ENCODE measurements at places on chromosomes 12 and 14.
A peak's percentile ranks its signal among the peaks of the same experiment; 100 is the strongest.

DNA sequence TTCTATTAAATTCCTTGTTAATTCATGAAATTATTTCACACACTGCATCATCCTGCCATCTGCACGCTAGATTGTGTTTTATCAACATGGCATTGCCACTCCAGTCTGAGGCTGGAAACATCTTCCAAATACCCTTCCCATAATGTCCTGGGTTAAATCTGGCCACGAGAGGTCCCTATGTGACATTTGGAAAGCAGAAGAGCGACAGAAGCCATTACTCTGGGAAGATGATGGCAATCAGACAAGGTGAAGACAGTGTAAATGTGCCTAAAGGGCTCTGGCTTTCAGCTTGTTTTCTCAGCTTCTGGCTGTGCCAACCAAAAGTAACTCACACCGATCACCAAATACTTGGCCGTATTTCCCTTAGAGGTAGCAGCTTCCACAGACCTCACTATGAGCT is 144.8 kb downstream of the CAPZA3 start:
- no peak for DNase-seq

GRCh38 chr12:2555487-2556082 is 239.2 kb upstream of the FKBP4 start:
- no peak for DNase-seq

DNA sequence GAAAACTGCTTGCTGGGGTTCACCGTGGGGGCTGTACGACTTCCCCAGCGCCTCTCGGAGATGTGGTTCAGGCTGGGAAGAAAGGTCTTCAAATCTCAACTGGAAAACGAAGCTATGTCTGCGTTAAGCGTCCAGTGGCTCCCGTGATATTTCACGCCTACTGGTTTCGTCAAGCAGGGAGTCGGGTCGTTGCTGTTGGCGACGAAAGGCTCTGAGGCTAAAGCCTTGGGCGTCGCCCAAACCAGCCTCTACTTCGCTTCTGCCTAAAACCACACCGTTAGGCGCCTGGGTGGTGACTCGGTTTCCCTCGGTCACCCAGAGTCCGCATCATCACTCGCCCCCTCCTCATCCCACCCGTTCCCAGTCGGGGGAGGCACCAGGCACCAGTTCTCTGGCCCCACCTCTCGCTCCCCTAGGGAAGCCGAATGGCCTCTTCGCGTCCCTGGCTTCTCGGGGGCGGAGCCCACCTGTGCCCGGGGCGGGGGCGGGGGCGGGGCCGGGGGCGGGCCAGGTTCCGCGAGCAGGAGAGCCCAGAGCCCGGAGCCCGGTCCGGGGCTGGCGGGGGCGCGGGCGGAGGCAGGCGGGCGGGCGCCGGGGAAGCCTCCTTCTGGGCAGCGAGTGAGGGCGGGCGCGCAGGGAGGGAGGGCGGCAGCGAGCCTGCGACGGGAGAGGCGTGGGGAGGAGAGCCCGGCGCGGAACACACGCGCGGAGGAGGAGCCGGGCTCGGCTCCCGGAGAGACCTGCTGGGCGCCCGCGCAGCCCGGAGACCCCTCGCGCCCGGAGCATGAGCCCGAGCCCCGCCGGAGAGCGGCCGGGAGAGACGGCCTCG is at the start of gene B4GALNT3:
Gene B4GALNT3 (plus strand): TSS at position 510 of the 829 bp plus-strand sequence. CDS start 438 bp downstream, outside the sequence.
- DNase-seq: no peak

DNA sequence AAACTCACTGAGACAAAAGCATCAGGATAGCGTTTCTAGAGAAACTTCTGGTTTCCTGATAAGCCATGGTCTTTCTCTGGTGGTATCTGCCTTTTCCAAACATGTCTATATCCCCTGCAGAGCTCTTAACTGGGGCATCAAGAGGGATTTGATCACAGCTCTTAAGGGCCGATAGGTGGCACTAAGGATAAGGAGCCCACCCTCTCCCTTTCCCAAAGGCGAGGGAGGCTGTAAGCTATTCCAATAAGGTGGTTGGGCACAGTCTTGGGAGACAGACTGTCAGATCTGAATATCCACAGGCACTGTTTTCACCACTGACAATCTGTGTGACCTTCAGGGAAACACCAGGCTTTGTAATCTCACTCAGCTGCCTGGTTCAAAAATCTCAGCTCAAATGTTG is 206.0 kb downstream of the ADGRD1 start:
- no peak for DNase-seq

GRCh38 chr14:67270145-67270753 is 29.0 kb downstream of the PALS1 start:
- DNase-seq: no peak

- no peak for DNase-seq
Measured at GRCh38 chr12:58079806-58080205, 138.4 kb downstream of the ATP23 start.

- no peak for DNase-seq
Measured at GRCh38 chr12:111407377-111408115, 1.8 kb downstream of the SH2B3 start.

- DNase-seq: no peak
Measured at GRCh38 chr14:68800953-68801352, 8.1 kb upstream of the ZFP36L1 start.

GRCh38 chr14:104135121-104135903 is 3.1 kb upstream of the KIF26A start:
- DNase-seq: peak; percentile 3

DNA sequence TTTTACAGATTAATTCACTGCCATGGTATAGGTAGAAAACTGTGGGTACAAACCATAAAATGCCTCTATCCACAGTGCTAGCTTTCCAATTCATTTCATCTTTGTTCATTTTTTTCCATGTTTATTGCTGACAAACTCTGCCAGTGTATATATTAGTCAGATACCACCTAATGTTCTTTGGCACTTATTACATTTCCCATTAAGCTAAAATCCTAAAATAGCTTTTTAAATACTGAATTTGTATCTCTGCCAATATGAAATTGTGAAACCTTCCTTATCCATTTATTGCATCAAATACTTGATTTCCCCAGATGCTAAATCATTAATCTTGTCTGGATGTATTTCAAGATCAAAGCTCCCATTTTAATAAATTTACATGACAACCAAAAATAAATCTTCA is 150.1 kb upstream of the FSCB start:
- no peak for DNase-seq

DNA sequence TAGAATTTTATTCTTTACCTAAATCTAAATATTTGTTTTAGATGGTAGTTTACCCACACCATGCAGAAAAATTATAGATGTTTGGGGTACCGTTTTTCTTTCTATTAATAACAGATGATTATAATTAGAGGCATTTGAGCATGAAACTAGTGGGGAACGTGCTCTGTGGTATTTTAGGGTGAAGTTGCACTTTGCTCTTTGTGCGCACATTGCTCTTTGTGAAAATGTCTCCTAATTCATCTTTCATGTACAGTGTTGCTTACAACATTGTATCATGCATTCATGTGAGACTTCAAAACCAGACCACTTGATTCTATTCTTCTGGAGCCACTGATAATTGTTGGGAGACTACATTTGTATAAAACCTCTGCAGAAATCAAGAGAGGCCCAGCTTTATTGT is 449.1 kb upstream of the RGS6 start:
- DNase-seq: no peak

- no peak for DNase-seq
Measured at GRCh38 chr14:49703965-49704364, 11.0 kb downstream of the KLHDC1 start.

DNA sequence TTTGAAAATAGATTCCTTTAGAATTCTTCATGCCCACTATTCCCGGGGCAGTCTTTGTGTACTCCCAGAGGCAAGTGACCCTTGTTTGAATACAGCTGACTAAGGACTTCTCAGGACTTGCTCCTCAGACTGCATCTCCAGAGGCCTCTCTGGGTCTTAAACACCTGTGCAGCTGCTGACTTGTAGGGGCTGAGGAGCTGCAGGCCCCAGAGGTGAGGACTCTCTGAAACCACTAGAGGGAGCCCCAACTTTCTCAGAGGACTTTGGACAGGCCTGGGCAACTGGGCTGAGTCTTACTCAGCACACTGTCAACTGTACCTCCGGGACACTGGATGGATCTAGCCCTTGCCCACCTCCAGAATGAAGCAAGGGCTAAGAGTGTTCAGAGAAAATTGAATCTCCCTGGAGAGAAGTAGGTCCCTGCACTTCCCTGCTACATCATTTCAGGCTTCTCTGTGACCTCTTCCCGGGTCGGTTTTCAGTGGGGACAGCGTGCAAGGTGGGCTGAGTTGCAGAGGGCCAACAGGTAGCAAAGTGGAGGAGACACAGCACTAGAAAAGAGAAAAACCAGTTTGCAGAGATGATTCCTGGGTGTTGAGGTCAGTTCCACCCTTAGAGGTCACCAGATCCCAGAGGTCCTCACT is 164.6 kb downstream of the TMEM117 start:
- DNase-seq: peak; percentile 59

GRCh38 chr12:27682534-27682933 is 13.7 kb upstream of the REP15 start:
- no peak for DNase-seq

GRCh38 chr14:95273001-95273978 is 46.4 kb downstream of the CLMN start:
- DNase-seq: no peak

DNA sequence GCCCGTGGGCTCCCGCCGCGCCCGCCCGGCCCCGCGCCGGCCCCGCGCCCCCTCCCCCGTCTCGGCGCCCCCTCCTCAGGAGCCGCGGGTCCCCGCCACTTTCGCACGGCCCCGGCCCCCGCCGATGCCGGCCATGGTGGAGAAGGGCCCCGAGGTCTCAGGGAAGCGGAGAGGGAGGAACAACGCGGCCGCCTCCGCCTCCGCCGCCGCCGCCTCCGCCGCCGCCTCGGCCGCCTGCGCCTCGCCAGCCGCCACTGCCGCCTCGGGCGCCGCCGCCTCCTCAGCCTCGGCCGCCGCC is 263 bp downstream of the RCOR1 start:
- DNase-seq: no peak

DNA sequence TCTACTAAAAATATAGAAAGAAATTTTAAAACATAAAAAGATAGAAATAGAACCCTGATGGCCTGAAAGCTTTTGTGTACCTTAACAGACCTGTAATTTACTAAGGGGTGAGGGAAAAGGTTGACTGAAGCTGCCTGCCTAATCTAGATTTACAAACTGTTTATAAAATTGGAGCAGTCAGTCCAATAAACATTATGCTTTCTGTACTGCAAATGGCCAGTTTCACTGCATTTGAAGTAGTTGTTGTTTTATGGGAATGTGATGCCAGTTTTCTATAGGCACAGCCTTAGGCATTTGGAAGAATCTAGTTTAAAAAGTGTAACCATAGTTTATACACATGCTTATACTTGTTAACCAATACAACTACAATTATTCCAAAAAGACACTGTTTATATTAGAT is 19.1 kb downstream of the SIX1 start:
- DNase-seq: no peak

DNA sequence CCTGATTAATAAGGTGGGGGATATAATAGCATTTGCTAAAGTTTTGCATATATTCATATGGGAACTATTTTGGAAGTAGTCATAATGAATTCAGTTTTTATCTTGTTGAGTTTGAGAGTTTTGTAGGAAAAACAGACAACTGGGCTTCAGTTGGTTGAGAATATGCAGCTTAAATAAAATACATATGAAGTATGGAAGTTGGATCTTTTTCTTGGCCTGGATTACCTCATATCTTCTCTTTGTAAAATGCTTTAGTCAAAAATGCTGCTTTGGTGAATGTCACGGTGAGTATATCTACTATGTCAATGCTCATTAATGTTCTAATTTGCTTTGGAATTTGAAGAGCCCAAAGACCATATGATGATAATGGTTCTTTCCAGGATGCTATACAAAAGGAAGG is 552.2 kb upstream of the LMO3 start:
- no peak for DNase-seq

- DNase-seq: no peak
Measured at GRCh38 chr14:86257973-86258372, 728.0 kb downstream of the FLRT2 start.
